Ovary (tissue), 10 donors: ENCODE measurements at places on chromosomes 16 and 17. TPM values are rescaled to one million over a fixed set of nuclear protein-coding genes. Genes with fewer than 3 reads are reported as not detected.

Gene KNOP1
- 21.9 TPM for total RNA-seq

GRCh38 chr16:17830651-17831050 lies 359.9 kb upstream of the XYLT1 start:
- H3K4me3 ChIP-seq, result no peak overlapping the region
- no peak overlapping the region for H3K27ac ChIP-seq
- no peaks in the 10 kb centered on the region for H3K27me3 ChIP-seq
- DNase-seq, result no peak

DNA sequence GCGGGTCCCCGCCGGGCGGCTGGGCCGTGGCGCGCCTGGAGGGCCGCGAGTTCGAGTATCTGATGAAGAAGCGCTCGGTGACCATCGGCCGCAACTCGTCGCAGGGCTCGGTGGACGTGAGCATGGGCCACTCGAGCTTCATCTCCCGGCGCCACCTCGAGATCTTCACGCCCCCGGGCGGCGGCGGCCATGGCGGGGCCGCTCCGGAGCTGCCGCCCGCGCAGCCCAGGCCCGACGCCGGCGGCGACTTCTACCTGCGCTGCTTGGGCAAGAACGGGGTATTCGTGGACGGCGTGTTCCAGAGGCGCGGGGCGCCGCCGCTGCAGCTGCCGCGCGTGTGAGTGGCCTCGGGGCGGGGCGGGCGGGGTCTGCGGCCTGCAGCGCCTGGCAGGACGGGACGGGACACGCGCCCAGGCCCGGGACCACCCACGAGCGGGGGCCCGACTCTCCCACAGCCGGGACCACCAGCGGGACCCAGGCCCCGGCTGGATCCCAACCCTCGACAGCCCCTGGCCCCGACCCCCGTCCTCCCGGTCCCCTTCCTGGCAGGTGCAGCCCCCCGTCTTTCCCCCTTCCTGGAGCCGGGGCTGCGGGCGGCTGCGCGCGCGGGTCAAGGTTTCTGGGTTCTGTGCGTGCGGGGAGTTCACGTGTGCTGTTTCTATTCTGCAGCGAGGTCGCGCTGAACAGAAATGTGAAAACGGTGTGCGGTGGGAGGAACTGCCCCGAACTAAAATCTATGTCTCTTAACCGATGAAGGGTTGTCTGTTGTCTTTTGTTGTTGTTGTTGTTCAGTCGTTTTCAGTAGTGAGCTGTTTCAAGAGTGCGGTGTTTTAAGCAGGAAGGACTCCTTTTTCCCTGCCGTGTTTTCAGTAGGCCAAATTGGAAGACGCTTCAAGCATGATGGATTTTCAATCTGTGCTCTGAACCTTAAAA lies 705 bp downstream of the FOXK2 start:
- peak; percentile 47 for DNase-seq
- peaks cover 18% of the 10 kb centered on the region for H3K4me1 ChIP-seq
- no peaks in the 10 kb centered on the region for H3K36me3 ChIP-seq
- H3K27me3 ChIP-seq, result no peaks in the 10 kb centered on the region

DNA sequence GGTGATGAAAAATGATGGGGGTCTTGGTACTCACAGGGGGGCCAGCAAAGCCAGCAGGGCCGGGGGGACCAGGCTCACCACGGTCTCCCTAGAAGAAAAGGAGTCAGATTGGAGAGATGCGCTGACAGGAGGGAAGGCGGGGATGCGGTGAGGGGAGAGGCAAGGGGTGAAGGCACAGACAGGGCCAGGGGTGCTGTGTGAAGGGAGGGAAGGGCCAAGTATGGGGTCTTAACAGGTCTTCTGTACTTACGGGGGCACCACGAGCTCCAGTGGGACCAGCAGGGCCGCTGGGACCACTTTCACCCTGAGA lies 11.2 kb downstream of the COL1A1 start:
- H3K4me3 ChIP-seq, result no peak overlapping the region
- no peaks in the 10 kb centered on the region for H3K36me3 ChIP-seq
- H3K27ac ChIP-seq, result no peak overlapping the region
- DNase-seq, result no peak
- H3K27me3 ChIP-seq, result no peaks in the 10 kb centered on the region

GRCh38 chr17:21379080-21379711 lies 3.0 kb downstream of the KCNJ12 start:
- H3K4me1 ChIP-seq, result peaks cover 2% of the 10 kb centered on the region
- no peak overlapping the region for H3K4me3 ChIP-seq
- H3K27me3 ChIP-seq, result no peaks in the 10 kb centered on the region
- no peaks in the 10 kb centered on the region for H3K36me3 ChIP-seq

GRCh38 chr17:50955667-50956120 lies 89.5 kb upstream of the TOB1 start:
- no peak for DNase-seq
- H3K4me1 ChIP-seq, result peaks cover 20% of the 10 kb centered on the region
- H3K36me3 ChIP-seq, result no peaks in the 10 kb centered on the region
- no peaks in the 10 kb centered on the region for H3K27me3 ChIP-seq

- no peaks in the 10 kb centered on the region for H3K27me3 ChIP-seq
- H3K4me1 ChIP-seq, result no peaks in the 10 kb centered on the region
- no peak overlapping the region for H3K4me3 ChIP-seq
- H3K27ac ChIP-seq, result no peak overlapping the region
- DNase-seq, result no peak
These were observed 24.1 kb upstream of the MPHOSPH6 start for GRCh38 chr16:82194086-82194485.

GRCh38 chr17:35614810-35615209 lies 27.7 kb downstream of the AP2B1 start:
- no peak overlapping the region for H3K4me3 ChIP-seq
- no peaks in the 10 kb centered on the region for H3K4me1 ChIP-seq
- no peaks in the 10 kb centered on the region for H3K27me3 ChIP-seq
- H3K36me3 ChIP-seq, result no peaks in the 10 kb centered on the region
- H3K27ac ChIP-seq, result no peak overlapping the region
- DNase-seq, result no peak
